MCF 10A (cell line): ENCODE measurements at places on chromosomes 2 and 18.

DNA sequence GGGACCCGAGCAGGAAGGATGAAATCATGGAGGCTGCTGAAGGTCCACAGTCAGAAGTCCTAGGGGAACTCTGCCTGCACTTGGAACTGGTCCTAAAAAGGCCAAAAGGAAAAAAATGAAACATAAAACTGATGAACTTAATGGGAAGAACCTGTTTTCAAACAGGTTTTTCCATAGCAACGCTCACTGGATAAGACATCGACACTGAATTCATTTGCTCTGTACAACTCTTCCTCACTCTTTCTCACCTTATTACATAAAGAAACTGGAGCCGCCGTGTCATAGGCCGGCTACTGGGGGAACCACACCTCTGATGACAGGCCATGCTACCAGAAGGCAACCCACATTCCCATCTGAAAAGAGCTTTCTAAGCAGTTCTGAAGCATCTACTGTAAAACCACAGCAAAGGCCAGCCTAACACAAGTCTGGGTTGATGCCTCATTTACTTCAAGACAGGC is 83.6 kb downstream of the FARSB start:
- no peak for DNase-seq

- peak; percentile 94 for DNase-seq
These were observed 191.8 kb downstream of the LPIN1 start for GRCh38 chr2:11938196-11938595.

- peak; percentile 87 for DNase-seq
These were observed 100.2 kb downstream of the TWIST2 start for GRCh38 chr2:238947920-238948710.

DNA sequence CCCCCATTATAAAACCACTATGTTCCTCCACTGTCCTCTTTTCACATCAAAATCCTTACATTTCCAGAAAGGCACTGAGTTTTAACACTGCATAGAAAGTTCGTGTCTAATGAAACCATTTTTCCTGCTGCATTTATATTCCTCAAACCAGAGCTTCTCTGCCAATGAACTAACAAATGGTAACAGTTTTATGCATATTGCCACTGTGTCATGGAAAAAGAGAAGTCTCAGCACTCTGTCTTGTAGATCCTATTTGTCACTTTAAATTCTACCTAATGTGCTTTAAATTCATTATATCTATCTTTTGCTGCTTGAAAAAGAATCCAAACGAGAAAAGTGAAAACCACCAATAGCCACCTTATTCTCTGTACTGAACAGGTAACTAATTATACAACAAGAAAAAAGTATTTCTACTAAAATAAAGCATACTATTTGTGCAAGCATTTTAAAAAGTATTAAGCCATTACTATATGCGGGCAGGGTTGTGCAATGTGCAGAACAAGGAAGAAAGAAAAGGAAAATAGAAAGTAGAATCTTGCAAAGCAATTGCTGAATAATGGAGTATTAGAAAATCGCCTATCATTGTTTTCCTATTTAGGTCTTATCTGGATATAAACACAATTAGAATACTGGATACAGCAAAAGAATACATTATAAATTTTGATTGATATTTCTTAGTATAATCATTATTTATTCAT is 328.9 kb downstream of the ZEB2 start:
- no peak for DNase-seq

GRCh38 chr2:48250943-48251342 is 279.0 kb upstream of the STON1 start:
- peak; percentile 82 for DNase-seq

DNA sequence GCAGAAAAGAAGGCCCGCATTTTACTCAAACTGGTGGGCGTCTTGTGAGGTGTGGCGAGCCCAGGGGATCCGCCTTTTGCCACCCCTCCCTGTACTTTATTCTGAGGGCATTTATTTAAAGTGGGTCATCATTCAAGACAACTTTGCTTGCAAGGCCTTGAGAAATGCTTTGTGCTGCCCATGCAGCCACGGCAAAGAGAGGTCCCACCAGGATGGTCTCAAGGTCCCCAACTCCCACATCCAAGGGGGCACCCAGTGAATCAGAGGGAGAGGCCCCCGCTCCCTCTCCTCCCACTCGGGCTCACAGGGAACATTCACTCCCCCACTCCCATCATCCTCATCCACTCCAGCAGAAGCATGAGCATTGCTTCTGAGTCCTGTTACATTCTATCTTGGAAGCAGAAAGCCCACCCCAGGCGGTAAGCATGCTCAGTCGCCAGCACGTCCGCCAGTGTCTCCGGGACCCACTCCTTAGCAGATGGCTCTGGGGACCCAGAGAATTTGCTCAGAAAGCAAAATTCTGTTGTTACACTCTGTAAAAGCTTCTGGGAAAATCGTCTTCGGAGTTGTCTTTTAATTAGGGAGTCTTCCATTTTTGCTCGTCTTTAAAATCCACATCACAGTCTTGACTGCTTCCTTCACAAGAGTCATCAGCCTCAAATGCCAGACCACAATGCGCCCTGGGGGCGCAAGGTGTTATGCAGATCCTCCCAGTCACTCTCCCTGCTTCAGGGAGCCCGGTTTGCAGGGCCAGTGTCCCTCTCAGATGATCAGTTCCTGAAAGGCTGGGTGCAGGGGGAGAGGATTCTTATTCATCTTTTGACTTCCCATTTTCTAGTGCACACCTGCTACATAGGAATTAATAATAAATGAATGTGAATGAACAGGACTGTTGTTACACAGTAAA is 99.4 kb upstream of the NCK2 start:
- no peak for DNase-seq

- DNase-seq = no peak
These were observed 49.2 kb downstream of the PKDCC start for GRCh38 chr2:42096869-42097591.

- no peak for DNase-seq
These were observed 77.2 kb upstream of the HPCAL1 start for GRCh38 chr2:10225291-10226037.

DNA sequence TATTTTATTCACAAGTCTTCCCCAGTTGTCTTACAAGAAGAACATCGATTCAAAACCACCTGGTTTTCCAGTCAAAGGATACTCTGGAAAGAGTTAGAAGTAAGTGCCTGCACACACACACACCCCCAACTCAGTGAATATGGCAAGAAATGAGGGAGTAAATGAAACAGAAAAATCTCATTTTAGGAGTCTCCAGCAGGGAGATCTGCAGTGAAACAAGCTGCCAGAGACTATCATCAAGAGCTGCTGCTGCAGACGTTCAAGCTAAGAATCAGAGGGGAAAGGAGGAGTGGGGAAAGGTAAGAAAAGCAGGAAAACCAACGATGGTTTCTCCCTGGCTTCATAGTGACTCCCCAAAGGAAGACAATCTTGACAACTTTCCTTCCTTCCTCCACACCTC is 2.4 kb downstream of the ALK start:
- no peak for DNase-seq

GRCh38 chr2:159586034-159586433 is 30.3 kb downstream of the BAZ2B start:
- no peak for DNase-seq

DNA sequence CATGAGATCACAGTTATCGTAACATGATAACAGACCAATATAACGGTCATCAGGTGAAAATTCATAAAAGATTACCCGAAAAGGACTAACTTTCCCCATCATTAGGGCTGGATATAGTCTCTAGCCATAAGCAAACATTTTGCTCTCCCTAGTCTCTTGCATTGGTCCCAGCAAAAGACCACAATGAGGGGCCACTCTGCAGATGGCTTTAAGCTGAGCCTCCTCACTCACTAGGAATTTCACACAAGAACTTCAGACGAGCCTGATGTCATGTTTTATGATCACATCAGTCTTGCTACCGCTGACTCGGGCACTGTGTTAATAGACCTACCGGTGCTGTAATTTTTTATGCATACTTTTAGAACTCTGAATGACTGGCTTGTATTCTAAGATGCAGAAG is 35.2 kb downstream of the STK17B start:
- DNase-seq = no peak

DNA sequence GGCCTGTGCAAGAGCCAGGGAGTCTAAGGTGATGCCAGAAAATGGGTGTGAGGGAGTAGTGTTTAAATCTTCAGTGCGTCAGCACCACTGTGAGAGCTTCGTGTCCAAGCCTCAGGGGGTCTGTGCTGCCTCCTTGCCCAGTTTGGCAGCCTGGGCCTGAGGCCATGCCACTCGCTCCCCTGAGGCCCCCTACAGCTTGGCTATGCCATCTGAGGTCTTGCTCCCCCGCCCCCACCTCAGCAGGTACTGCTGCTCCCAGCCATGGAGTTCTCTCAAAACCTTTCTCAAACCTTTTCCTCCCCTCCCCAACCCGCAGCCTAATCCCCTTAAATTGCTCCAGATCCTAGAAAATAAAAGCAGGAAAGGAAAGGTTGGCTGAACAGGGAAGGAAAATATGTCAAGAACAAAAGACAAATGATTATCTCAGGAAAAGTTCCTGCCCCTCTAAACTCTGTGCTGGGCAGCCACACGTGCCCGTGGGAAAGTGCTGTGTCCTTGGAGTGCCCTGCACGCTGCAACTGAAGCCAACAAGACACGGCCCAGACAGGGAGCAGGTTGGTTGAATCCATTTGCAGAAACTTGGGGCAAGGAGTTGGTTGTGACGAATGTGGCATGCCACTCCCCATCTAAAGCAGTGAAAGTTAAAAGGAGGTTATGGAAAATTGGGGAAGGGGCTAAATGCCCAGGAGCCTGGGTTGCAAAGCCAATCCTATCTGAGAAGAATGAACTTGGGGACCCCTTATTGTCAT is 61.2 kb downstream of the ATOH8 start:
- no peak for DNase-seq

DNA sequence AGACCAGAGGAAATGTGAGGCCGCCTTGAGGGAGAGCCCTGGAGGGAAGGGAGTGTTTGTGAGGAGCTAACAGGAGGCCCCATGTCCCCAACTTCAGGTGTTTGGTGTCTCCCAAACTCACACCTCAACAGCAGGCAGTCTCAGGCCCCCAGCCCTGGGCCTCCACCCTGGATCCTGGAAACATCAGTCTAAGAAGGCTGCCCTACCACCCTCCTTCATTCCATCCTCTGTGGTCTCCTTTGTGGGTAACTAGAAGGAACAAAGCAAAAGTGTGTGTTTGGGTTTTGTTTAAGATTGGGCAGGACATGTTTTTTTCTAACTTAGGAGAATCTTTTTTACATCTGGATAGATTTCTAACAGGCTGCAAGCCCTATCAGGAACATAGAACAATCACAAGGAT is 404.3 kb downstream of the BCL11A start:
- DNase-seq = no peak

- DNase-seq = no peak
These were observed 87.2 kb upstream of the ZEB2 start for GRCh38 chr2:144607099-144607498.

GRCh38 chr2:160156100-160156499 is 44.0 kb downstream of the ITGB6 start:
- DNase-seq = peak; percentile 24

DNA sequence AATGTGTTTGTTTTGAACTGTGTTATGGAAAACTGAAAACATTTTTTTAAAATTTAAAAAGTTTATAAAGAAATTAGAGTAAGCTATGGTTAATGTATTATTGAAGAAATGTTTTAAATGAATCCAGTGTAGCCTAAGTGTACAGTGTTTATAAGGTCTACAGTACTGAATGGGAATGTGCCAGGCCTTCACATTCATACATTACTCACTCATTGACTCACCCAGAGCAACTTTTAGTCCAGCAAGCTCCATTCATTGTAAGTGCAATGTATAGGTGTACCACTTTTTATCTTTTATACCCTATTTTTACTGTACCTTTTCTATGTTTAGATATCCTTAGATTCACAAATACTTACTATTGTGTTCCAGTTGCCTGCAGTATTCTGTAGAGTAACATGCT is 215.1 kb upstream of the THUMPD2 start:
- DNase-seq = peak; percentile 64

DNA sequence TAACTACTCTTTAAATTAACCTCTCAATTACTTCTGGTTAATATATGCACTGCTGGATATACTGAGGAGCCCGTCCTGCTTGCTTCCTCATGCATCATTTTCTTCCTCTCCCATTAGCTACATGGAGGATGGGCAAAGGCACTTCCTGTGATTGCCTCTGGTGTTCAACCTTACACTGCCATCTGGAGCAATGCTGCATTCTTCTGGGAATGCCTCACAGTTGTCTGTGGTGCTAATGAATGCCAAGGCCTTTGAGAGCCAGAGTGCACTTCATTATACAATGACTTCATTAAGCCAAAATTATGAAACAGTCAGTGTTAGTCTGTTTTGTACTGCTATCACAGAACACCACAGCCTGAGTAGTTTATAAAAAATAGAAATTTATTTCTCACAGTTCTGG is 134.8 kb upstream of the DOCK10 start:
- peak; percentile 36 for DNase-seq

DNA sequence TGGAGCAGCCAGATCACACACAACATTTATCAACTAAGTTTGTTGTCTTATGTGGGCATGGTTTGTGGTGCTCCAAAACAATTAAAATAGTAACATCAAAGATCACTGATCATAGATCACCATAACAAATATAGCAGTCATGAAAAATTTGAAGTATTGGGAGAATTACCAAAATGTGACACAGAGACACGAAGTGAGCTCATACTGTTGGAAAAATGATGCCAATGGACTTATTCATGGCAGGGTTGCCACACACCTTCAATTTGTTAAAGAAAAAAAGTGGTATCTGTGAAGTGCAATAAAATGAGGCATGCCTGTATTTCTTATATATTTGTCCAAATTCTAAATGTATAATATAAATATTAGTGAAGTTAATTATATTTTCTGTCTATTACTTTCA is 42.9 kb upstream of the CABYR start:
- DNase-seq = no peak

DNA sequence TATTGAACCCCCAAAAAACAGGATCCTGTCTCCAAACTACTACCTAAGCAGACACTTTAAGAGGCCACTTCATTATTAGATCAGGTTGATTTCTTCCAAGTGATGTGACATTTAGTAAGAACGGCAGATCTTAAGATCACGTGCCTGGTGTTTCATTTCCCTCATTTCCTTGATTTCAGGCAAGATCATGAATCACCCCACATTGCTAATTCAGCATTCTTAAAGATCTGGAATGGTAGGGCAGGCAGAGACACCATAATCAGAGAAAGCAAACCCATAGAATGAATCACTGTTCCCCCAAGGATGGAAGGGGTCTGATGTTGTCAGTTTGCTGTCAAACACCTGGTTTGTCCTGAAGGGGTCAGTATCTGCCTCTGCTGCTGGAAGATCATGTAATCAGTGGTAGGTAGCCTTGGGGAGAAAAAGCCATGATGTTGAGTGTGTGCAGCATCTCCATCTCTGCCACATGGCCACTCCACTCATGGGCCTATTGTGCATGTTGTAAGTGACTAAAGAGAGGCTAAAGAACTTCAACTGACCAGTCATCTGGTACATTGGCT is 133.9 kb downstream of the ARHGAP15 start:
- DNase-seq = peak; percentile 9

- no peak for DNase-seq
These were observed 119.1 kb downstream of the PTGR3 start for GRCh38 chr18:75089748-75090327.

GRCh38 chr2:172869861-172870260 is 134.2 kb downstream of the RAPGEF4 start:
- DNase-seq = no peak

DNA sequence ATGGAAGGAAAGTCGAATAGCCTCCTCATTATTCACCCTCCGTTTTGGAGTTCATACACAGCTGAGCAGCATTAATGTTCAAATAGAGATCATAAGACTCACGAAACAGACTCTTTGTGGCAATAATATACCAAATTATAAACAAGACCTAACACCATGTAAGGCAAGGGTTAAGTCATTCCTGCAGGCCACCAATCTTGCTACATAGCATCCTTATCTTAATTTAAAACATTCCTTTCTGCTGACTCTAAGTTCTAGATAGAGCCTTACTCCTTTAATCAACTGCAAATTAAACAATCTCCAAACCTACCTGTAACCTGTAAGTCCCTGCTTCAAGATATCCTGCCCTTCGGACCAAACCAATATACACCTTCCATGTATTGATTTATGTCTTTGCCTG is 178.0 kb downstream of the PDE11A start:
- DNase-seq = no peak
